ENCODE measurements at places on chromosomes 1 and 21.

DNA sequence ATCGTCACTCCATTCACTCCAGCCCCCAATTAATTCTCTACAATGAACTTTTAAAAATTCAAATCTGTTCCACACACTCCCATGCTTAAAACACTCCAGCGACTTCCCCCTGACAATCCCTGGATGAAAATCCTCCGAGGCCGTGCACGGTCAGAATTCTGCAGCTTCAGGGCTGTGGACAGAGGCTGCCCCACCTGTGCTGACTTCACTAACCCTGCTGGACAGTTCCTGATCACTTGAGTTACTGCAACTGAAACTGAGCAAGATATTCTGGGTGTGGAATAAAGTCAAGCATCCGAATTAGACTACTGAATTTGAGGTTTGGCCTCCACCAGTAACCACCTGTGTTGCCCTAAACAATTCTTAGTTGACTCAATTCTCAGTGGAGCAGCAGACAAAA, 1.0 kb upstream of the JAK1 start:
- no peak for DNase-seq

DNA sequence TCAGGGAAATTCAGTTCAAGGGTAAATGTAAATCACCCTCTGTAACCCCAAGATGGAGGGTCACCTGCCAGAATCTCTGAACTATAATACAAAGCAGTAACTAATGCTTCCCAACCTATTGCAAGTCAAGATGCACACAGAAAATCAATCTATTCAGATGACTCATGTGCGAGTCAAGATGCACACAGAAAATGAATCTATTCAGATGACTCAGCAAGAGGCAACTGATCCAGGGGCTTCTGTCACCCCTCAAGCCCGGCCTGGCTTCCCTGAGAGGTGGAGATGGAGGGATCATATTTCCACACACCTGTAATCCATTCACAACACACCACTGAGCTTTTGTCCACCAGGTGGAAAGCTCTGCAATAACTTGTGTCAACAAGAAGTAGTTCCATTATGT, 17.4 kb upstream of the HIVEP3 start:
- no peak for DNase-seq

- no peak for DNase-seq
These were observed 828 bp upstream of the RGS8 start for GRCh38 chr1:182685215-182685614.

GRCh38 chr1:156571261-156571852, 1.0 kb downstream of the IQGAP3 start:
- no peak for DNase-seq

- DNase-seq = no peak
These were observed 77.6 kb upstream of the CD34 start for GRCh38 chr1:207988326-207989165.

- no peak for DNase-seq
These were observed 2.5 kb downstream of the MR1 start for GRCh38 chr1:181036107-181036836.

- no peak for DNase-seq
These were observed 8.2 kb upstream of the SSX2IP start for GRCh38 chr1:84698151-84699110.

DNA sequence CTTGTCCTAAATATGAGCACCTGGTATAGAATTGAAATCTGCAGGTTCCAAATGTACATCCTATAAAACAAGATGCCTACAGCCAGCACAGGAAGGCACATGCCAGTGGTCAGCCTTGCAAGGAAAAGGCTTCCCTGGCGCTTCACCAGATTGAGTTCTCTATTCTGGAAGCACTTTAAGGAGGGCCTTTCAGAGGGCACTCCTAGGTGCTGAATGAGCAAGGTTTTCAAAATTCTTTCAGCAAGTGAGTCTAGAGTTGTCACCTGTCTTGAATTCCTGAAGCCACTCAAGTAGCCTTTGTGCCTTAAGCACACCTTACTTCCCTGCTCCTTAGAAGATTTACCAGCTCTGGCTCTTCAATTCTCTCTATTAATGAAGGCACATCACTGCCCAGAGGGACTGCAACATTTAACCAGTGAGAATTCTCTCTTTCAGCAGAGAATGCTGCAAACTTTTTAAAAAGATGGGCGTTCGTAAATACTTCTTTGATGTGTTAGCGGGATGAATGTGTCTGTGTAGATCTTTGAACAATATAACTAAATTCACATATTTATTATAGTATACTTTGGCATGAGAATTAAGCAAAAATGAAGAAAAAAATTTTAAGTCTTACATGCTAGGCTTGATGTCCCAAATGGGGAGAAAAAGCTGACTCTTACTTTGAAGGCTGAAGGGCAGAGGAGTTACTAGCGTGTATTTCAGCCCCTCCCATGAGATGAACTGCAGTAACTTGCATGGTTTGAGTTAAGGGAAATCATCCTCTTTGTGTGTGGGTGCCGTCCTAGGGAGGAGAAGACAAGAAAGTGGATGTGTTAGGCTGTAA, 162.0 kb downstream of the NTPCR start:
- DNase-seq = no peak
